ENCODE measurements at places on chromosomes 7 and 10. TPM values are rescaled to one million over a fixed set of nuclear protein-coding genes. Genes with fewer than 3 reads are reported as not detected.
A peak's percentile ranks its signal among the peaks of the same experiment; 100 is the strongest.

DNA sequence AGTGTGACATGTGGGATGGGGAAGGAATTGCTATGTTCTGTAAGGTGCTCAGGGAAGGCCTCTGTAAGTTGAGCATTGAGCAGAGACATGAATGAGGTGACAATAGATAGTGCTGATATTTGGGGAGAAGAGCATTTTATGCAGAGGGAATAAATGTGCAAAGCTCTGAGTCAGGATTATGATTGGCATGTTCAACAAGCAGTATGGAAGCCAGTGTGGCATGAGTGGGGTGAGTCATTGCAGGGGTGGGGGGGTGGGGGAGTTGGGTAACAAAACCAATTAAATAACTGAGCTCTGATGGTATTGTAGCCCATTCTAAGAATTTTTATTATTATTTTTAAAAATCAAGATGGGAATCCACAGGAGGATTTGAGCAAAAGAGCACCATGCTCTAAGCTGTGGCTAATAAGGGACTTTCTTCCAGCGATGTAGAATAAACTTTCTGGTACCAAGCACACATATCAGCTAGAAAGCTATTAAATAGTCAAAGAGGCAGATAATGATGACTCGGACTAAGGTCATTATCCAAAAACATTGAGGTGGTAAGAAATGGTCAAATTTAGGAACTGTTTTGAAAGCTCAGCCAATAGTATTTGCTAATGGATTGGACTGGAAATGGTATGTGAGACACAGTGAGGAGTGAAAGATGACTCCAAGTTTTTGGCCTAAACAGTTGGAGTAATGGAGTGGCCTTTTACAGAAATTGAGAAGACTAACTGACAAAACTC, 96.4 kb downstream of the PRKG1 start:
- no peak overlapping the region for H3K4me3 ChIP-seq
- H3K27ac ChIP-seq: peak overlapping the region; percentile 36
- no peaks in the 10 kb centered on the region for H3K36me3 ChIP-seq

- no peak overlapping the region for H3K4me3 ChIP-seq
- H3K27me3 ChIP-seq: no peaks in the 10 kb centered on the region
- no peak for DNase-seq
- no peak overlapping the region for H3K27ac ChIP-seq
- peaks cover 20% of the 10 kb centered on the region for H3K36me3 ChIP-seq
These were observed 31.4 kb downstream of the LRRC27 start for GRCh38 chr10:132363376-132363775.

GRCh38 chr7:91405092-91405788, 141.0 kb downstream of the FZD1 start:
- no peaks in the 10 kb centered on the region for H3K27me3 ChIP-seq
- no peak overlapping the region for H3K27ac ChIP-seq
- no peak overlapping the region for H3K4me3 ChIP-seq
- no peaks in the 10 kb centered on the region for H3K4me1 ChIP-seq

DNA sequence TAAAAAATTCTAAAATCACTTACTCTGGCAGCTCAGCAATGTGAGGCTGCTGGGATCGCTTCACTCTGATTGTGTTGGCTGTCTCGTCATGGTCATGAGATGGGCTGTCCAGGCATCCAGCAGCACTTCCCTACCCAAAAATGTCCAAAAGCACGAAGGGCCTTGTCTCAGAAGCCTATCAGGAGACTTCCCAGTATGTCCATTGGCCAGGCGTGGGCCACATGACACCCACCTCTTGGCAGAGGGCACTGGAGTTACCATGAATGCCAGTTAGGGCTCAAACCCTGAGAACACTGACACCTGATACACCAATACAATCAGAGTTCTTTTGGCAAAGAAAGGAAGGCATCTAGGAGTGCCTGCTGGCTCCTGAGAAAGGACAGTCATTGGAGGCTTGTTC, 27.0 kb upstream of the GLI3 start:
- H3K27me3 ChIP-seq: no peaks in the 10 kb centered on the region
- H3K4me1 ChIP-seq: no peaks in the 10 kb centered on the region
- DNase-seq: no peak
- H3K36me3 ChIP-seq: no peaks in the 10 kb centered on the region
- H3K27ac ChIP-seq: no peak overlapping the region
- H3K4me3 ChIP-seq: no peak overlapping the region

DNA sequence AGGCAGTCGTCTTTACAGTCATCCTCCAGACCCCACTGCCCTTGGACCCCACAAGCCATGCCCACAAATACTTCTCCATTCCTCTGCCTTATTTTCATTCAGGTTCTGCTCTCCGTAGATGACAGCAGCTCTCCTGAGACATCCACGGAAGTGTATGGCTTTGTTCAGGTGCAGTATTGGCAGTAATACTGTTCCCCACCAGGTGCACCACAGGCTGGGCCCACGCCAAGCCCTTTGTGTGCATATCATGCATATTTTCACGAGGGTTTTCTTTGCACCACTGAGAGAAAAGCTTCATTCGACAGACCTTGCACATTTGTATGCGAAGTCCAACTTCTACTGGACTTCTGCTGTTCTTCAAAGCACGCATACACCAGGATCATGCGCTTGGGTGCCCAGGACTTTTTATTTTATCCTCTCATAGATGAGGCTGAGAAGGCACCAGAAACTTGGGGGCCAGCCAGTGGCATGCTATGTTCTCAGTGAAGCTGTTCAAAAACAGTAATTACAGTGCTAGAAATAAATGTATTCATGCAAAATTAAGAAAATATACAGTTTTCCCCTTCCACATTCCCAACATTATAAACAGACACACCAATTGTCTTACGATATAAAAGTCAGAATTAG, 37.8 kb upstream of the PITRM1 start:
- no peaks in the 10 kb centered on the region for H3K4me1 ChIP-seq
- H3K4me3 ChIP-seq: no peak overlapping the region
- H3K36me3 ChIP-seq: no peaks in the 10 kb centered on the region
- no peak overlapping the region for H3K27ac ChIP-seq
- DNase-seq: no peak

GRCh38 chr7:50496569-50496968, 46.4 kb upstream of the FIGNL1 start:
- no peaks in the 10 kb centered on the region for H3K36me3 ChIP-seq
- H3K27ac ChIP-seq: no peak overlapping the region
- H3K4me3 ChIP-seq: no peak overlapping the region
- H3K27me3 ChIP-seq: no peaks in the 10 kb centered on the region

DNA sequence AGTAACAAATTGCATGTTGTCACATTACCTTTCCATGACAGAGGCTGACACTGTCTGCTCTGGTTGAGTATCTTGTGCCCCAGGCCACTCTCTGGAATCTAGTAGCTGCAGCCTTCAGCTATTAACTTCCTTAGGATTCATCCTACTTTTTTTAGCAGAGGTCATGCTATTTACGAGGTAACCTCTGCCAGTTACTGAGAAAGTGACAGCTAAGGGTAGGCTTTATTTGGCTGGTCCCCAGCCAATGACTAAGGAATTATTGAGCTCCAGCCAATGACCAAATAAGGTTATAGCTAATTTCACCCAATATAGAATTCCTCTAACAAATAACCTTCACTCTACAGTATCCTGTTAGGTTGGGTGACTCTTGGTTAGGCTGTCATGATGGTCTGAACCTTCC, 1361.7 kb downstream of the XPNPEP1 start:
- H3K36me3 ChIP-seq: no peaks in the 10 kb centered on the region
- H3K27ac ChIP-seq: no peak overlapping the region
- H3K4me3 ChIP-seq: no peak overlapping the region
- H3K4me1 ChIP-seq: no peaks in the 10 kb centered on the region
- DNase-seq: no peak

DNA sequence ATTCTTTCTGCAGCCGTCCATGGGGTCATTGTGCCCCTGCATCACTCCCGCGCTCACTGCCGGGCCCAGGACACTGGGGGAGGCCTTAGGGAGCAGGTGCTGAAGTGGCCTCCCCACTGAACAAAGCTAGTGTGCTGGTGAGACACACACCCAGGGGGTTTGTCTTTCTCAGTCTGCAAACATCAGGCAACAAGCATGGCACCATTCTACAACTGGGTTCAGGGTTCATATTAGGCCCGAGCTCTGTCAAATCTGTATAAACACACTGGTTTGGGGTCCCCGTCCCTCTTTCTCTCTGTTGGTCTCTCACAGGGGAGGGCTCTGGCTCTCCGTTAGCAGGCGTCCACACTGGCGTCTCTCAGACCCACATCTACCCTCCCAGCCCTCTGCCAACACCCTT, 11.1 kb upstream of the PPP2R2D start:
- H3K36me3 ChIP-seq: no peaks in the 10 kb centered on the region
- H3K27me3 ChIP-seq: no peaks in the 10 kb centered on the region
- H3K4me1 ChIP-seq: no peaks in the 10 kb centered on the region
- no peak for DNase-seq
- no peak overlapping the region for H3K27ac ChIP-seq

DNA sequence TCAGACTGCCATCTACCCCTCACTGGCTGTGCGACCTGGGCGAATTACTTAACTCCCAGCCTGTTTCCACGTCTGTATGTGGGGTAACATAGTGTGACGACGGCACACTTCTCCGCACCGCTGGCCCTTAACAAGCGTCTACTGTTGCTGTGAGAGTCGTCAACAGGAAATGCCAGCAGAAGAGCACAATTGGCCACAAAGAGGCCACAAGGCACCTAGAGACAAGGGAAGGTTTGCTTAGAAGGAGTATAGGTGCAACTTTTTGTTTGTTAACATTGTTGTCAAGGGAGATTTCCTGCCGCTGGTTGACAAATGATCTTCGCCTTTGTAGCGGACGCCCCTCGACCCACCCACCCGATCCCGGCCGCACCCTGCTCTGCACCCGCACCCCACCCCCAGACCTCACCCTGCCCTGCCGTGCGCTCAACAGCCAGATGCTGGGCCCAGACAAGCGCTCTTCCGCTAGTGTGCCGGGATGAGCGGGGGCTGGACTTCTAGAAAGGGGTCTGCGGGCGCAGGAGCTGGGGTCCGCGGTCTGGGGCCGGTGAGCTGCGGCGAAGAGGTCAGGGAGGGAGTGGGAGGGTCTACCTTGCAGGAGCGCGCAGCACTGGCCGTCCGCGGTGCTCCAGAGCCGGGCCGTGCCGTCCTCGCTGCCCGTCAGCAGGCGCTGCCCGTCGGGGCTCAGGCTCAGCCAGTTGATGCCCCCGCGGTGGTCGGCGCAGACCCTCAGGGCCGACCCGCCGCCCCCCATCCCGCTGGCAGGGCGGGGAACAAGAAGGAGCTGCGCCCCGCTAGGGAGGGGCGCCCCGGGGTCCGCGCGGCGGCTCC, 785 bp downstream of the WDR86 start:
- peak overlapping the region; percentile 81 for H3K27ac ChIP-seq
- H3K4me1 ChIP-seq: peaks cover 26% of the 10 kb centered on the region
- H3K27me3 ChIP-seq: no peaks in the 10 kb centered on the region
- H3K4me3 ChIP-seq: peak overlapping the region; percentile 80

DNA sequence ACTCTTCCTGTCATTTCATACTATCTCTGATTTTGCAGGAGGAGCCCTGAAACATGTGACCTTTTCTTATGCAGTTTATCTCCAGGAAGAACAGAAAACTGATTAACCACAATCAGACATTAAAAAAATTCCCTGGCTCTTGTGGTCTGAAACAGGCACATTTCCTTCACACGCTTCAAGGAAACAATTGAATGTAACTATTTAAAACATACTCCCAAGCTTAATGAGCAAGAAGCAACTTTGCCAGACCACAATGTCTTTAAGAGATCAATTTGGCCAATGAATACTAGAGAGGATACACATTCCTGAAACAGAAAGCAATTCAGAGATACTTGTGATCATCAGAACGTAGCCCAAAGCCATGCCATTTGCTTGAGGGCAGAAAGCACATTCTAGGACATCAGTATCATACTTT, 65.8 kb downstream of the PIP4K2A start:
- no peak overlapping the region for H3K27ac ChIP-seq
- peaks cover 42% of the 10 kb centered on the region for H3K4me1 ChIP-seq
- H3K4me3 ChIP-seq: no peak overlapping the region
- H3K36me3 ChIP-seq: no peaks in the 10 kb centered on the region
- no peak for DNase-seq

The ZNF365 gene
- total RNA-seq: 0.74 TPM

The PRKCQ gene
- total RNA-seq: 3.7 TPM

The LCOR gene
- total RNA-seq: 85.2 TPM

The CPN1 gene
- total RNA-seq: not detected

The SEPTIN14 gene
- not detected for total RNA-seq

The CALML5 gene
- 102 TPM for total RNA-seq

The CYP3A5 gene
- total RNA-seq: 80.3 TPM

The CADPS2 gene
- 25.5 TPM for total RNA-seq

Measured in vagina (tissue), 2 donors.